Hippocampal formation (tissue), 2 donors: ENCODE measurements at places on chromosomes 6 and 20.

DNA sequence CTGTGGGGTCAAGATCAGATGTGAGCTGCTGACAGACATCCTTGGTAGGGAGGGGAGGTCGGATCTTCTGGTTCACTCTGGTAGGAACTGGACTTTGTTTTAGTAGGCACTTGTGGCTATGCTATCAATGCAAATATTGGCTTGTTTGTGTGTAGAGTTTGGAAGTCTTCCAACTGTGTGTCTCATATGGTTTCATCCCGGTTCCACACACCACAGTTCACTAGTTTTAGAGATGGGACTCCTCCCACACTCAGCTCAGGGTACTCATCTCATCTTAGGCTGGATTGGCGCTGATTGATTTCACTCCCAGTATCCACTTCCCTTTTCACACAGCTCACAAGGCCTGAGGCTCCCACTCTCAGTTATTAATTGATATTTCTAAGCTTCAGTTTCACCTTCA is 161.3 kb downstream of the THBS2 start:
- DNase-seq: no peak

- no peak for DNase-seq
Observed at GRCh38 chr20:7426890-7427496, 513.3 kb downstream of the HAO1 start.

GRCh38 chr6:116783852-116784251 is 18.3 kb upstream of the FAM162B start:
- DNase-seq: no peak

- DNase-seq: no peak
Observed at GRCh38 chr20:31517373-31517772, 3.1 kb downstream of the HM13 start.

DNA sequence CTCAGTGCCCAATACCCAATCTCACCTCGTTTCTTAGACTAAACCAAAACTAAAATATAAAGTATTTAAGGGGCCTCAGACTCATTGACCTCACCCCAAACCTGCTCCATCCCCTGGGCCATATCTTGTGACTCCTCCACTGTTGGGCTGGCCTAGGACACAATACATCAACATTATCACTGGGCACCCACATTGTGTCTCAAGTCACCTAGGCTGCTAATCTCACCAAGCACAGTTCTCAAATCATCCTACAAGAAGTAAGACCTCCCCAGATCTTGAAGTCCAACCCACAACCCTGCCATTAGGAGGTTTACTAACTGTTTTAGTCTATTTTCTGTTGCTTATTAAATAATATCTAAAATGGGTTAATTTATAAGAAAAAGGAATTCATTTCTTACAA is 96.2 kb downstream of the CRYBG1 start:
- no peak for DNase-seq

DNA sequence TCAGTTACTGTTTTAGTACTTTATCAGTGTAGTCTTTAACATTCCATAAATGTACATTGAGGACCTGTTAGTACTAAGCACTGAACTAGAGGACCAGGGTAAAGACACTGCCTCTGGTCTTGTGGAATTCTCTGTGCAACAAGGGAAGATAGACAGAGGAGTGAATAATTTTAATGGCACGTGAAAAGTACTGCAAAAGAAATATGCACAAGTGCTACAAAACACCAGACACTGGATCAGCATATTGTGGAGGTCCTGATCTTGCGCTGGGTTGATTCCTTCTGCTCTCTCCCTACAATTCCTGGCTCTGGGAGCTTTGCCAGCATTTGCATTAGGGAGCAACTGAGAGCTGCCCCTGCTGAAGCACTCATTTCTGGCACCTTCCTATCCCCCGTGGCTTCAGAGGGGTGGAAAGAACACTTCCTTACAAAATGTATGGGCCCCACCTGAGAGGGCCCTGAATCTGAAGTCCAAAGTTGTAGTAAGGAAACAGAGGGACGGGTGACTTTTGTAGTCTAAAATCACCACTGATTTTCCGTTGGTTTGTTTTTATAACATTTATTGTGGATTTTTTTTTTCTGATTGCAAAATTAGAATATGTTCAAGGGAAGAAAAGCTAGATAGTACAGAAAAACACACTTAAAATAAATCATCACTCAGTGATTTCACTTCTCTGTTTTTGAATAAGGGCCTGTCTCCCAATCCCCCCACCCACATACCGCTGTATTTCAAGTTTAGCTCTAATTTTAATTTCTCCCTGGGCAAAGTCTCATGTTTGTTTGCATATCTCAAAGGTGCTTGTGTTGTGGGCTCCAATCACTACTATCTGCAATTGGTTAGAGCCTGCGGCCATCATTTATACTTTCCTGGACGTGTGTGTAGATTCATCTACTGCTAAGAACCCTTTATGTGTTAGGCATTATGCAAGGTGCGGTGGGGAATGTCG is 4.9 kb downstream of the PKIG start:
- DNase-seq: no peak
